WTC11 (cell line): ENCODE measurements at places on chromosomes 2 and 18. TPM values are rescaled to one million over a fixed set of nuclear protein-coding genes. Genes with fewer than 3 reads are reported as not detected.
A peak's percentile ranks its signal among the peaks of the same experiment; 100 is the strongest.

The TMEM163 gene
- total RNA-seq, result 0.94 to 1.6 TPM (median 1.2 TPM) in 3 replicates

The MFSD2B gene
- 0.42 to 0.55 TPM (median 0.50 TPM) in 3 replicates for total RNA-seq

The MAL gene
- total RNA-seq, result 0.22 to 0.39 TPM in 2 of 3 replicates, not detected in the other

The NEB gene
- total RNA-seq, result 1.7 to 2.1 TPM (median 1.9 TPM) in 3 replicates

The CYBRD1 gene
- total RNA-seq, result 5.9 to 7.9 TPM (median 7.2 TPM) in 3 replicates

The SCYGR4 gene
- total RNA-seq, result not detected in 3 replicates

The LRRC30 gene
- total RNA-seq, result not detected in 3 replicates

DNA sequence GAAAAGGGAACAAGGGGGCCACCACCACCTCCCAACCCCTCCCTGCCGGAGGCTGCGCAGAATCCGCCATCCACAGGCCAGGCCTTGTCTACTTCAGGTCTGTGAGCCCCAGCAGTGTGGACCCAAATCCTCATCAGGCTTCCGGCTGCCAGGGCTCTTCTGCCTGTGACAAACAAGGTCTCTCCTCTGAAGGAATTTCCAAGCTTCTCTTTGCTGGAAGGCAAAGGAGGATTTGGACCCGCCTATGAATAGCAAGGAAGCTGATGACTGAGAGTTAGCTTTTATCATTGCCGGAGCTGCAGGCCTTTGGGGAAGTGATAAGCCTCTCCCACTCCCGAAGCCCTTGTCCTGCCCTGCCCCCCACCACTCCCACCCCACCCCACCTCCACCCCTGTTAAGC is 93.7 kb upstream of the SH3BP4 start:
- H3K4me1 ChIP-seq, result peaks cover 20% of the 10 kb centered on the region
- H3K36me3 ChIP-seq, result peaks cover 7% of the 10 kb centered on the region
- no peak for DNase-seq
- H3K27ac ChIP-seq, result no peak overlapping the region

- peaks cover 11% of the 10 kb centered on the region for H3K36me3 ChIP-seq
- H3K4me3 ChIP-seq, result no peak overlapping the region
- H3K27me3 ChIP-seq, result no peaks in the 10 kb centered on the region
- H3K27ac ChIP-seq, result no peak overlapping the region
These were observed 158.0 kb upstream of the KLHL14 start for GRCh38 chr18:32930695-32931301.

DNA sequence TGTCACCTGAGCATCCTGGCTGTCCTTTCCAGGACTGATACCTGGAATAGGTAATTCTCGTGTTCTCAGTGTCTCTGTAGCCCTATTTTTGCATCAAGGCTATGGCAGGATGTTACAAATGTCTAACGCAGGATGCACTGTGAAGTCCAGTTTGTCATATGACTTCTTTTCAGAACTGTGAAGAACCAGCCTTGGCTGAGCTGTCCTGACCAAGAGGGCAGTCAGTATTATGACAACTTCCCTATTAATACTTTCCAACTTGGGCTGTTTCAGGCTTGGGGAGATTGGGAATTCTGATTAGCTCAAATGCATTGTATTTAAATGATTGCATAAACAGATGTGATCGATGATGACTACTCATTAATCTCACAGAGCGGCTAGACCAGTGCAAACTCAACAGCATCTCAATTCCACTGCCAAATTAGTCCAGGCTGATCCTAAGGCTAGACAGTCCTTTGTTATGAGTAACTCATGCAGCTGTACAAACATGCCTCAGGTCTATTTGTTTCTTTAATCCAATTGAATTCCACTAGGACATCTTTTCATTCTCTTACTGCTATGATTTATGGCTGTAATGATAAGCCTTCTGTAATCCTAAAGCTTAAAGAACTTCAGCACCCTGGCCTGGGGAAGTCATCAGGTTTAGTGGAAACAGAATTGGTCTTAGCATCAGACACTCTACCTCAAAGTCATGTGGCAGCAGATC is 331.6 kb downstream of the KCNS3 start:
- DNase-seq, result no peak
- H3K27ac ChIP-seq, result no peak overlapping the region
- 0 out of 2 replicates have a peak, but pooled peaks cover 4% of the 10 kb centered on the region for H3K4me1 ChIP-seq
- H3K4me3 ChIP-seq, result no peak overlapping the region

- no peak for DNase-seq
- no peaks in the 10 kb centered on the region for H3K27me3 ChIP-seq
- no peak overlapping the region for H3K27ac ChIP-seq
- no peaks in the 10 kb centered on the region for H3K4me1 ChIP-seq
- no peak overlapping the region for H3K4me3 ChIP-seq
- H3K36me3 ChIP-seq, result no peaks in the 10 kb centered on the region
These were observed 232.4 kb upstream of the HNRNPA3 start for GRCh38 chr2:176979981-176980710.

DNA sequence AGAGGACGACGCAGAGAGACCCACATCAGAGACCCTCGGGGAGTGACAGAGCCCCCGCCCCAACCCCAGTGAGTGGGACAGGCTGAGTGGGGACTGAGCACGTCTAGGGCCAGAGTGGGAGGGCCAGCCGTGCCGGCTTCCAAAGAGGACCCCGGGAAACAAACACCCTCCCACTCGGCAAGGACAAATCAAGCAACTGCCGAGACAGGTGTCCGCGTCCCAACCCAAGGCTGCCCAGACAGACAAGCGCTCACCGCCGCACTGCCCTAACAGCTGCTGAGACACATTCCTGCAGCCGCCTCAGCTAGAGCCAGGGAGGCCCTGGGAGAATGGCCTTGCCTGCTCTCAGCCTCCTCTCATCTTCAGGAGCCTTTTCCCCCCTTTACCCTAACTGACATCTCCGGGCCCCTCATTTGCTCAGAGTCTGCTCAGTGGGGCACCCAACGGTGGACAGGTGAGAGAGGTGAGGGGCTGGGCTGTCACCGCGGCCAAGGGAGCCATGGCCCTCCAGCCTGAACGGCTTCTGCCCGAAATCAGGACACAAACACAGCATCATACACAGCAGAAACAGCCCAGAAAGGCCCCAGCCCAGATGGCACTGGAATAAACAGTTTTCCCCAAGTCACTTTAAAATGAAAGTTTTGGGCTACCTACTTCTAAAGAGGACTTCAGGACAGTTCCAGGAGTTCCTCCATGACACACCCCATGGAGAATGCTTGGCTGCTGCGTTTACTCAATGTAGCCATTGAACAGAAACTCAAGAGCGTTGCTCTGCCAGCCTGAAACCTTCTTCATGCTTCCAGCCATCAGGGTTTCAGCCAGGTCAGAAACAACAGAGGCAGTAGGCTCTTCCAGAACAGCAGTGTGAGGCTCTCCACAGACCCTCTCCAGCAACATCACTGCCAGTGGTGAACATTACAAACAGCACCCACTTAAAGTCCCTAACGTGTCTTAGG is 23.6 kb downstream of the SLC66A2 start:
- H3K36me3 ChIP-seq, result peaks cover 28% of the 10 kb centered on the region
- peak; percentile 16 for DNase-seq
- H3K4me1 ChIP-seq, result peaks cover 11% of the 10 kb centered on the region
- H3K27me3 ChIP-seq, result no peaks in the 10 kb centered on the region; the same call in 1 of the 2 replicates

- H3K4me3 ChIP-seq, result no peak overlapping the region
- H3K4me1 ChIP-seq, result no peaks in the 10 kb centered on the region
- H3K27ac ChIP-seq, result 0 out of 2 replicates have a peak overlapping the region, but pooled peaks have one; percentile 37
- DNase-seq, result no peak
These were observed 177.9 kb downstream of the TPGS2 start for GRCh38 chr18:36650906-36651305.

- H3K27me3 ChIP-seq, result peaks cover 44% of the 10 kb centered on the region
- H3K36me3 ChIP-seq, result no peaks in the 10 kb centered on the region
- no peak overlapping the region for H3K27ac ChIP-seq
- DNase-seq, result no peak
These were observed 1.2 kb downstream of the SATB2 start for GRCh38 chr2:199456383-199457146.

GRCh38 chr2:21452263-21452662 is 328.5 kb downstream of the TDRD15 start:
- H3K27me3 ChIP-seq, result peaks cover 3% of the 10 kb centered on the region
- no peak overlapping the region for H3K4me3 ChIP-seq
- H3K36me3 ChIP-seq, result peaks cover 5% of the 10 kb centered on the region
- H3K27ac ChIP-seq, result no peak overlapping the region
- no peak for DNase-seq
- H3K4me1 ChIP-seq, result peaks cover 56% of the 10 kb centered on the region

DNA sequence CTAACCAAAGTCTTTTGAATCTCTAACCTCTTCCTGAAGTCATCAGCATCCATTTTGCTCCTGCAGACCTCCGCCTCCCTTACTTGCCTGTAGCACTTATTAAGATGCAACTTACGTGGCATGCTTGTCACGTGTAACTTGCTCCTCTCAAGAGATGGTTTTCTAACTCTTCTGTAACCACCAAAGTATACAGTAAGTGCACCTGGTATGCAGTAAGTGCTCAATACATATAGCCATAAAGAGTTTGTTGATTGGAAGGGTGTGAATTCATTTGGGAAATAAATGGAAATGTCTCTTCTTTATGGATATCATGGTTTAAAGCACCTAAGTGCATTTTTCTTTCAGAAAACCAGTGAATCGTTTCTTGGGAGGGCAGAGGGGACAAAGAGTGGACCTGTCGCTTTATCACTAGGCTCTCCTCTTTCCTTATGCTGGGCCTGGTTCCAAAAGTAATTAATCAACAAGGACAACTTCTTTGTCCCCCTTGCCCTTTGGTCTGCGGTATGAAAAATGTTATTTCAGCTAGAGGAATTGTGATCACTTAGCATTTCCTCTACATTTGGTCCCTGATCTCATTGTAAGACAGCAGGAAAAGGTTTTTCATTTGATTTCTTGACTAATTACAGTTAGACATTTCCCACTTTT is 370.0 kb upstream of the SPRED2 start:
- H3K27me3 ChIP-seq, result no peaks in the 10 kb centered on the region
- H3K4me1 ChIP-seq, result peaks cover 2% of the 10 kb centered on the region; the same call in 1 of the 2 replicates
- no peak overlapping the region for H3K27ac ChIP-seq
- no peaks in the 10 kb centered on the region for H3K36me3 ChIP-seq
- no peak for DNase-seq

GRCh38 chr18:8990276-8991031 is 112.0 kb upstream of the NDUFV2 start:
- no peaks in the 10 kb centered on the region for H3K36me3 ChIP-seq
- H3K27me3 ChIP-seq, result no peaks in the 10 kb centered on the region; the same call in 1 of the 2 replicates
- H3K4me3 ChIP-seq, result no peak overlapping the region
- H3K4me1 ChIP-seq, result peaks cover 8% of the 10 kb centered on the region; the same call in 1 of the 2 replicates
- no peak overlapping the region; the same call in 1 of the 2 replicates for H3K27ac ChIP-seq

- H3K36me3 ChIP-seq, result no peaks in the 10 kb centered on the region
- no peak overlapping the region for H3K27ac ChIP-seq
- H3K4me3 ChIP-seq, result no peak overlapping the region
- DNase-seq, result no peak
These were observed 160.9 kb downstream of the ZEB2 start for GRCh38 chr2:144358979-144359541.

DNA sequence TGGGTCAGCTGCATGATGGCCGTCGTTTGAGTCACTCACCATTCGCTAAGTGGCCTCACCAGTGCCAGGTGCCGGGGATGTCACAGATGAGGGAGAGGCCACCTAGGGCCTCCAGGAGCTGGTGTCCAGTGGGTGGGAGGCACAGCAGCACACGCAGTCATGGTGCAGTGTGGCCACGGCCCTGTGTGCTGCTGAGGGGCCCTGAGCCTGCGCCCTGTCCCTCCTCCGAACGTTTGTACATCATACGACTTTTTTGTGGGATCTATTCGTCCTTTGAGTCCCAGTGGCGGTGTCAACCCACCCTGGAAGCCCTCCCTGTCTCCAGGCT is 30.1 kb upstream of the ODC1 start:
- DNase-seq, result no peak
- H3K4me3 ChIP-seq, result no peak overlapping the region
- H3K4me1 ChIP-seq, result peaks cover 16% of the 10 kb centered on the region
- H3K27ac ChIP-seq, result no peak overlapping the region
- no peaks in the 10 kb centered on the region; the same call in 1 of the 2 replicates for H3K27me3 ChIP-seq
- no peaks in the 10 kb centered on the region for H3K36me3 ChIP-seq

- H3K4me3 ChIP-seq, result no peak overlapping the region
- H3K4me1 ChIP-seq, result peaks cover 2% of the 10 kb centered on the region; the same call in 1 of the 2 replicates
- H3K27me3 ChIP-seq, result no peaks in the 10 kb centered on the region
- H3K27ac ChIP-seq, result 0 out of 2 replicates have a peak overlapping the region, but pooled peaks have one; percentile 5
These were observed 16.9 kb upstream of the CYBRD1 start for GRCh38 chr2:171505374-171505773.

DNA sequence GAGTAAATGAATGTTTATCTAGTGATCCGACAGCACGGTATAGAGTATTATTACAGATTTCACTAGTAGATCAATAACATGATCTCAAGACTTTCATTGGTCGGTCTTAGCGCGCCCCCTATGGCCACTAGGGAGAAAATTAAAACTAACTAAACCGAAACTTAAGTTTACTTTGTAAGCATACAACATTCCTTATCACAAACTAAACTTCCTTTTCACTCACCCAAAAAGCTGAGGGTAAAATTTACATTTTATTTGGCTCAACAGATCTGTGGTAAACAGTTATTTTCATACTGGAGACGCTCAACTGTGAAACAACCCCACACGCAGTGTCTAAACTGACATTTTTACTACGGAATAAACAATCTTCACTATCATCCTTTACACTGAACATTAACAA is 215.6 kb upstream of the MAP2 start:
- no peak overlapping the region for H3K4me3 ChIP-seq
- H3K36me3 ChIP-seq, result peaks cover 12% of the 10 kb centered on the region
- H3K27ac ChIP-seq, result peak overlapping the region; percentile 89; the same call in 1 of the 2 replicates

DNA sequence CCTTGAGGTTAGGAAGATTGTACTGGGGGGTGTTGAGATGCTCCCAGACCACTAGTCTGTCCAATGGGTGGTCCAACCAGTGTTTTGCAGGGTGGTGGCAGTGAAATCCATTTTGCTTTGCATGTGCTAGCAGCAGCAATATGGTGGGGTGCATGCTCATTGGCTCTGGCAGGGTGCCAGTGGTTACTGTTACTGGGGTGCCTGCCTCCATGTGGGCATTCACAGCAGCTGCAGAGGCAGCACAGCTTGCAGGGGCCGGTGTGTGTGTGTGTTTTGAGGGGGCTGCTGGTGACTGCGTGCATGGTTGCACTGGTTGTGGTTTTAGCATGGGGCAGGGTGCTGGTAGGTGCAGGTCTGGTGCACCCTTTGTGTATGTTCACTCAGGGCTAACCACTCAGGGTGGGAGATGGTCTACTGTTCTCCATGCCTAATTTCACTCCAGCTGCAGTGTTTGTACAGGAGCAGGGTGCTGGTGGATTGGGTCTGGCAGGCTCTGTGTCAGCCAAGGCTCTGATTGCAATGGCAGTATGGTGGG is 265.4 kb downstream of the NUP35 start:
- no peaks in the 10 kb centered on the region for H3K27me3 ChIP-seq
- no peak overlapping the region for H3K4me3 ChIP-seq
- no peak for DNase-seq

GRCh38 chr2:118582058-118582457 is 265.4 kb downstream of the EN1 start:
- no peak for DNase-seq
- no peak overlapping the region for H3K4me3 ChIP-seq
- no peaks in the 10 kb centered on the region for H3K36me3 ChIP-seq
- H3K27ac ChIP-seq, result no peak overlapping the region
- peaks cover 22% of the 10 kb centered on the region for H3K4me1 ChIP-seq
- H3K27me3 ChIP-seq, result no peaks in the 10 kb centered on the region; the same call in 1 of the 2 replicates

DNA sequence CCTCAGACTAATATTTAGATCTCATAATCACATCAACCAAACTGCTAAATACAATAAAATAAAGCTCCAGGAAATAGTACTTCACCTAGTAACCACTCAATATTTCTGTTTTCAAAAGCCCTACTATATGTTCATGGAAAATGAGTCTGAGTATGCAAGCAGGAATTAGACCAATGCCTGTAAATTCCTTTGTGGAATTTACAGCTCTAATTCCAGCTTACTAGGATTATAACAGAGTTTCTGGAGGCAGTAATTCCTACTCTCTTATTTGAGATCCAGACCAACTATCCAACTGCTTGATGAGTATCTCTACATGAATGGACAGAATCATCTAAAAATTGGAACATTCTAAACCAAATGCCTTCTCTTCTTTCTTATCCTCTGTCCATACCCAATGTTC is 11.6 kb downstream of the CDKL4 start:
- H3K4me1 ChIP-seq, result peaks cover 42% of the 10 kb centered on the region
- DNase-seq, result no peak
- no peaks in the 10 kb centered on the region for H3K27me3 ChIP-seq
